Epithelial cell of proximal tubule (primary cell): ENCODE measurements at places on chromosomes 11 and 22.
A peak's percentile ranks its signal among the peaks of the same experiment; 100 is the strongest.

GRCh38 chr11:45095691-45096010 lies 50.8 kb upstream of the PRDM11 start:
- DNase-seq: no peak

DNA sequence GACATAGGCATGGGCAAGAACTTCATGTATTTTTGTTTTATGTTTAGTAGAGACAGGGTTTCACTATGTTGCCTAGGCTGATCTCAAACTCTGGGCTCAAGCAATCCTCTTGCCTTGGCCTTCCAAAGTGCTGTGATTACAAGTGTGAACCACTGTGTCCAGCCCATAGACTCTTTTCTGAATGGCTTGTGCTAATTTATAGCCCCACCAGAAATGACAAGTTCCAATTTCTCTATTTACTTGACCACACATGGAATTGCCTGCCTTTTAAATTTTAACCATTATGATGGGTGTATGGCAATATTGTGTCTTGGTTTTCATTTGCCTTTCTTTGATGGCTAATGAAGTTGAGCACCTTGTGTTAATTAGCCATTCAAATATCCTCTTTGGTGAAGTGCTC lies 85.8 kb upstream of the NECTIN1 start:
- no peak for DNase-seq

DNA sequence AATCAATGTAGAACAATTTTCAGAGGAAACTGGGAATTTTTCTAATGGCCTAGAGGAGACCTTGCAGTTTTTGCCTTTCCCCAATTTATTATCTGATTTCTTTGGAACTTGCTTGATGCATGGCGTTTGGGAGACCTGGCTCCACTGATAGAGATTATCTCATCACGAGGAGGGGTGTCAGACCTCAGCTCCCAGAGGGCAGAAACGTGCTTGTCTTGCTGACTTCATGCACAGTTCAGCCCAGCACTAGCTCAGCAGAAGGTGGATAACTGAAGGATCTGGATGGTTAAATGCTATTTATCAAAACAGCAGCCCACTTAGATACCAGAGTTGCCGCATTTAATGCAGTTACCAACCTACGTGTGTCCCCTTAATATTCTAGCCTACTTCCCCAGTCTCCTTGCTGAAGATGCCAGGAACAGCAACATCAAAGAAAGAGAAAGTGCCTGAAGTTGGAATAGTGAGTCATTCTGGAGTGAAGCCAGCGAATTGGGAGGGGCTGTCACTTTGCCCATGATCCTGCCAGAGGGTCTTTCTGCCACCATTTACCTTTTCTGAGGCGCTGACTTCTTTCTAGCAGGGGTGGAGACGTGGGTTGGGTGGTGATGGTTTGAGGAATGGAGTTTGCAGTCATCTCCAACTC lies 133.5 kb upstream of the CADM1 start:
- DNase-seq: no peak

DNA sequence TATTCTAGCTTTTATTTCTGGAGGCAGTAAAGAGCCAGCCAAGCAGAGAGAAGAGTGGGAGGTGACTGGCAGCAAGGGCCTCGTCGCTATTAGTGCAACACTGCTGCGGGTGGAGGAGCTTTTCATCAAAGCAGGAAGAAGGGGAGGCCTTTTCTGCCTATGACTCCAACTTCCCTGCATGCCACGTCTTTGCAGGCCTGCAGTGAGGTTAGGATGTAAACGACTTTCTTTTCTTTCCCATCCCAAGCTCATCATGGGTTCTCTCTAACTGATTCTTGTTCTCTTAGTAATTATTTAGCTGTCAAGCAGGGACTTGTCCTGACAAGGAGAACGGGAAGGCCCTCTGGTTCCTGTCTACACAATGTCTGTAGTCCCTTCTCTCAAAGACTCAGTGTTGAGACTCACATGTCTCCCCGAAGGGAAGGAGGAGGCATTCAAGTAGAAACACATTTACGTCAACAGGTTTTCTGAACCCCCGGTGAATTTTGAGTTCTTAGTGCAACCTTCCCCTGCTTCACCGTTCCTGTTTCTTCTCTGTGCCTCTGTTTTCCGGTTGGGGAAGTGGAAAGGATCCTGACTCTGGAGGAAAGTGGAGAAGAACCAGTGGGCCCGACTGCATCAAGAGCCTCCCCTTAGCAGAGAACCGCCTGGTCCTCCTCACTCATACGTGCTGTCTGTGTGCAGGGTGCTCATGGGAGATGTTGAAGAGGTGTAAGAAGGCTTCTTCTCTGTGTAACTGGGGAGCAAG lies 56.9 kb downstream of the PACS1 start:
- DNase-seq: no peak

GRCh38 chr11:124751391-124751740 lies 689 bp downstream of the VSIG2 start:
- DNase-seq: no peak

GRCh38 chr22:49502126-49502826 lies 325.4 kb downstream of the BRD1 start:
- DNase-seq: peak; percentile 15

- DNase-seq: no peak
Observed at GRCh38 chr11:122112470-122113365, 3.3 kb downstream of the BLID start.

DNA sequence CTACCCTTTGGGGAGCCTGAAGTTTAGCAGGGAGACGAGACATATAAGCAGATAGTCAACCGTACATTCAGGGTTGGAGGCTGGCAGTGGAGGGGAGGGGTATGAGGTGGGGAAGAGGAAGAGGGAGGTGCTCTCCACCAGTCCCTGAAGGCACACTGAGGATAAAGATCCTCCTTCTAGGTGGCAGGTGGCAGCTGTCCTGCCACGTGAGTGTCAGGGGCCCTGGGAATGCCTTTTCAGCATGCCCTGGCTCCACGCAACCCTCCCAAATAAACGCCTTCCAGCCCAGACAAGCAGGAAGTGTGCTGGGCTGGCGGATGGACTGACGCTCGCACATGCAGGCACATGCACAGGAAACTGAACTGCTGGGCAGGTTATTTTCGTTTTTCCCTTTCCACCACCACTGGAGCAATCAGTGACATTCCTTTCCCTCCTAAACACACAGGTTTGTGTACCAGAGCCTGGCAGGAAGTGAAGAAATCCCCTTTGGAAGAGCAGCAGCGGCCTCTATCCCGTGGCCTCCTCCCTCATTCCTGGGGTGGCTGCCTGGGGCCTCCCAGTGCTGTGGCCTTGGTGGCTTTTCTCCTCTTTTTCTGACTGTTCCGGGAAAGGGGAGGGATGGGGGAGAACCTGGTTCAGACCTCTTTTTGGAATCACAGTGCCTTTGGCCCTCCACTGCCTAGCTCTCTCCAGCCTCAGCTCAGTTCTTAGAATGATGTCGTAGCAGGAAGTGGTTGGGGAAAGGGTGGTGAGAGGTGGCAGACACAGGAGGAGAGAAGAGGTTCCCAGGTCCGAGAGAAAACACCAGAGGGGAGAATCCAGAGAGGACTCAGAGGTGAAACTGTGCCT lies 157.0 kb upstream of the TIMP3 start:
- DNase-seq: no peak

- no peak for DNase-seq
Observed at GRCh38 chr11:73391665-73392064, 15.5 kb downstream of the RELT start.

DNA sequence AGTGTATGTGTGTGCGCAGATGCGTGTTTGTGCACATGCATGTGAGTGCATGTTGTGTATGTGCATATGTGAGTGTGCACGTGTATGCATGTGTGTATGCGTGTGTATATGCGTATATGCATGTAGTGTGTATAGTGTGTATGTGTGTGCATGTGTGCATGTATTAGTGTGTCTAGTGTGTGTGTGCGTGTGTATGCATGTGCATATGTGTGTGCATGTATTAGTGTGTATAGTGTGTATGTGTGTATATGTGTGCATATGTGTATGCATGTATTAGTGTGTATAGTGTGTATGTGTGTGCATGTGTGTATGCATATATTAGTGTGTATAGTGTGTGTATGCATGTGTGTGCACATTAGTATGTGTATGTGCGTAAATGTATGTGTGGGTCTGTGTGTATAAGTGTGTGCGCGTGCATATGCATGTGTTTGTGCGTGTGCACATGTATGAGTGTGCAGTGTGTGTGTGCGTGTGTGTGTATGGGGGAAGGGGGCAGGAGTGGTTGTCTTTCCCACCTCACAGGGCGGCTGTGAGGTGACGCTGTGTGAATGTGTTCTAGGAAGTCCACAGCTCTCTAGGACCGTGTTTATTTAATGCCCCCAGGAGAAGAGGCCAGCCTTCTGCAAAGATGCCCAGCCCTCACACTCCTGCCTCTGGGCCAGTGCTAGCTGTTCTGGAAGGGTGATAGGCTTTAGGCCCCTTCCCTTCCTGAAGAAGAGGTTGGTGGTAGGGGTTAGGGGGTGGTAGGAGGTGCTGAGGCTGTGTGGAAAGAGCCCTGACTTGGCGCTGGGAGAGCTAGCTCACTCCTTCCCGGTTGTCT lies 114.6 kb downstream of the CEP164 start:
- no peak for DNase-seq

- no peak for DNase-seq
Observed at GRCh38 chr11:109222761-109223160, 199.2 kb upstream of the C11orf87 start.

DNA sequence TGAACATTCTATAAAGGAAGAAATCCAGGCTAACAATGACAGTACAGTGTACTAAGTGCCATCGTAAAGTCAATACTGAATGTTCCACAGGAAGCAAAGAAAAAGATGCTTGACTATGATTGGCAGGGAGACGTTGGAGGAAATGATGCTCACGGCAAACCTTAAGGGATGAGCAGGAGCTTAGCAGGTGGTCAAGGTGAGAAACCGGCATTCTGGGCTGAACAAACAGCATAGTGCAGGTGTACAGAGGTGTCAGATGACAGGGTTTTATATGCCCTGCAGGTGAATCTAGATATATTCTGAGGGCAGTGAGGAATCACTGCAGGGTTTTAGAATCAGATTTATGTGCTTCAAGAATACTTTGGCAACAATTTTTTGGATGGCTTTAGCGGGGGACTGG lies 85.3 kb upstream of the HEPHL1 start:
- DNase-seq: no peak

GRCh38 chr11:65524741-65525545 lies at the start of gene SCYL1:
Gene SCYL1, plus strand, starts transcription at chr11:65525083. Its CDS starts 71 bp downstream, at chr11:65525154.
- DNase-seq: no peak

GRCh38 chr11:90908074-90908473 lies 685.2 kb upstream of the CHORDC1 start:
- DNase-seq: no peak

- no peak for DNase-seq
Observed at GRCh38 chr11:129766898-129767604, 48.6 kb upstream of the TMEM45B start.

DNA sequence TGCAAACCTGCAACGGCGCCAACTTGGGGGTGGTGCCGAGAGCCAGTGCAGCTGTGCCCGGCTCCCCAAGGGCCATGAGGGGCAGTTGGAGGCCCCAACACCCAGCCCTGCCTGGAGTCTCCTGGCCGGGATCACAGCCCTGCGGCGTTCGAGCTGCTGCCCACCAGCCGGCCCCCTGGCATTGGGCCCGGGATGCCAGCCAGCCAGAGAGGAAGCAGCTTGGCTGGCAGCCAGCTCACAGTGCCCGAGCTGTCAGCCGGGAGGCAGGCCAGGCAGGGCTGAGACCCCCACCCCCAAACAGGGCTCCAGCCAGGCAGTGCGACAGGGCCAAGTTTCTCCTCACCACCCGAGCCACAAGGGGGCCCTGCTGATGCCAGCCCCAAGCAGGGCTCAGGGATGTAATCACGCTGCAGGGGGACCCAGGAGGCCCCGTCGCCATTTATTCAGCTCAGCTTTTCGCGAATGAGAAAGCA lies 26.0 kb upstream of the TCF20 start:
- no peak for DNase-seq

GRCh38 chr11:22957786-22958185 lies 97.5 kb upstream of the CCDC179 start:
- no peak for DNase-seq
